ENCODE measurements at places on chromosomes 11 and 22. TPM values are rescaled to one million over a fixed set of nuclear protein-coding genes. Genes with fewer than 3 reads are reported as not detected.

SLC5A12 gene
- total RNA-seq = 16.8 TPM

MYO18B gene
- total RNA-seq = 125 TPM

CARD18 gene
- not detected for total RNA-seq

CYB5R2 gene
- 2.5 TPM for total RNA-seq

CLDN5 gene
- total RNA-seq = 12.8 TPM

PEX16 gene
- total RNA-seq = 15.0 TPM

CRYBA4 gene
- not detected for total RNA-seq

MAPK8IP2 gene
- 0.39 TPM for total RNA-seq

GAS2L1 gene
- 25.7 TPM for total RNA-seq

MAP6 gene
- total RNA-seq = 8.5 TPM

OR52K1 gene
- 0.06 TPM for total RNA-seq

LRRC55 gene
- total RNA-seq = not detected

PKP3 gene
- total RNA-seq = 0.86 TPM

NCF4 gene
- 6.6 TPM for total RNA-seq

OR52A1 gene
- total RNA-seq = not detected

FGF4 gene
- total RNA-seq = not detected

NXPE1 gene
- total RNA-seq = not detected

KIAA1671 gene
- total RNA-seq = 19.9 TPM

SLC22A9 gene
- not detected for total RNA-seq

All from right cardiac atrium (tissue), 5 donors.